ENCODE measurements at places on chromosomes 5 and 9.

GRCh38 chr9:129026442-129027223, 1.5 kb downstream of the SH3GLB2 start:
- peak; percentile 46 for DNase-seq

GRCh38 chr5:20113031-20113715, 125.2 kb upstream of the CDH18 start:
- DNase-seq, result no peak

- DNase-seq, result peak; percentile 38
Measured at GRCh38 chr5:149581931-149582768, 852 bp downstream of the ARHGEF37 start.

- peak; percentile 72 for DNase-seq
Measured at GRCh38 chr9:79524266-79524665, 47.5 kb upstream of the TLE4 start.

GRCh38 chr5:82331557-82331956, 53.4 kb upstream of the RPS23 start:
- no peak for DNase-seq

- no peak for DNase-seq
Measured at GRCh38 chr5:168995024-168995423, 305.9 kb downstream of the SLIT3 start.

DNA sequence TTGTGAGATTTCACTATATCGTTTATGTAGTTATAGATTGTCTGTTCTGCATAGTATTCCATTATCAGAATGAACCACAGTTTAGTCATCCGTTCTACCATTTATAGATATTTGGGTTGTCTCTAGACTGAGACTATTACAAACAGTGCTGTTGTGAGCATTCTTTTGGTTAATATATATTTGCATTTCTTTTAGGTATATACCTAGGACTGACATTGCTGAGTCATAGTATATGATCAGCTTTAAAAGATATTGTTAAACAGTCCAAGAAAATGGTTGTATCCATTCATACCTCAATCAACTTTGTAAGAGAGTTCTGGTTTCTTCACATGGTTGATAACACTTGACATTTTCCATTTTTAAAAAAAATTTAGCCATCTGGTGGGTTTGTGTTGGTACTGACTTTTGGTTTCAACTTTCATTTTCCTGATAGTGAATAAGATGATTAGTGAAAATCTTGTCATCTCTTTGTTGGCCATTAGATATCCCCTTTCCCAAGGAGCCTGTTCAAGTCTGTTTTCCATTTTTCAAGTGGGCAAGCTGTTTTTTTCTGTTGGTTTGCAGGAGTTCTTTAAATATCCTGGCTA, 22.9 kb upstream of the ADAM19 start:
- DNase-seq, result no peak

DNA sequence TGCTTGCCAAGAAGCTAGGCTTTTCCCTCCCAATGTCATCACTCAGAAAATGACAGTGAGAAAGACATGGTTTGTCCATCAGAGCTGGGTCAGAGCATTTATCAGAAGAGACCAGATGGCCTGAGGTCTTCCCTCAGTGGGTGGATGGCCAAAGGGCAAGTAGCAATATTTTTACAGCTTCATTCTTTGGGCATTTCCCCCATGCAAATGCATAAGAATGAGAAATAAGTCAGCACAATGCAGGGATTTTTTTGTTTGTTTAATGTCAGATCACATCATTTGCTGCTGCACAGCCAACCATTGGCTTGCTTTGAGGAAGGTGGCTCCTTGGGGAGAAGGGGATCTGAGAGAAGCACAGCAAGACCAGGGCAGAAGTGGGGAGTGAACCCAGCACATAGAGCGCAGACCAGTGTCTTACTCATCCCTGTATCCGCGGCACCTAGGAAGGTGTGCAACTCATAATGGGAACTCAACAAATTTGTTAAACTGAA, 209.6 kb downstream of the SEMA6A start:
- DNase-seq, result no peak

DNA sequence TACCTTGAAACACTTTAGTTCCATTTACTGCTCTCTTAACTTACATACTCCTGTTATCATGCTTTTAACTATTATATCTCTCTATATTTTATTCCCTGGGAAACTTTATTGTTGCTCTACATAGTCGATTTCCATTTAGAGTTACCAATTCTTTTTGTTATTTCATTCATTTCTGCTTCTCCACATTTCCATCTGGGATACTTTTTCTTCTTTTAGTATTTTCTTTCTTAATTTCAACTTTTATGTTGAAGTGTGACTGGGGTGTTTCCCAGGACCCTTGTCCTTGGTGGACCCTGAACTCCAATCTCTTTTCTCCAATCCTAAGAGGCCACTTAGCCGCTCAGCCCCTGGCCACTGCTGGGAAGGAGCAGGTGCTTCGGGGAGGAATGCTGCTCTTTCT, 36.0 kb downstream of the PSD2 start:
- DNase-seq, result no peak

- DNase-seq, result peak; percentile 86
Measured at GRCh38 chr9:88534456-88535225, at the start of gene NXNL2. NXNL2 (plus strand) TSS chr9:88535178; CDS start chr9:88535435, 257 bp downstream.

DNA sequence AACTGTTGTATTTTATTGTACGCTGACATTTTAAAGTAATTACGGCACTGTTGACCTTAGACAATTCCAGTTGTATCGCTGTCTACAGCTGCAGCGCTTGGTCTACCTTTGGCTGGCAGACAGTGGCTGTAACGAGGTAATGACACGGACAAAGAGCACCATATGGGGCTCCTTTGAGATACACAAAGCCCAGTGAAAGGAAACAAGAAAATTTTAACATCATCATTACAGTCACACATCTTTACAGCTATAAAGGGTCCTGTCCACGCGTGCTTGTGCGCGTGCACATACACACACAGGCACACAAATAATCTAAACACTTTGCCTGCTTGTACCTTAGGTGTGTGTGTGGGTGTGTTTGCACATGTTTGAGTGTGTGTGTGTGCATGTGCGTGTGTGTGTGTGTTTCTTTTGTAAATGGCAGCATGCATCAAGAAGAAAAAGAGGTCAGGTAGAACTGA, 946.0 kb downstream of the NR2F1-AS1 start:
- no peak for DNase-seq

GRCh38 chr5:74261421-74261820, 379.1 kb downstream of the ENC1 start:
- no peak for DNase-seq

GRCh38 chr9:108486831-108487230, 369.0 kb downstream of the ACTL7B start:
- DNase-seq, result peak; percentile 41

DNA sequence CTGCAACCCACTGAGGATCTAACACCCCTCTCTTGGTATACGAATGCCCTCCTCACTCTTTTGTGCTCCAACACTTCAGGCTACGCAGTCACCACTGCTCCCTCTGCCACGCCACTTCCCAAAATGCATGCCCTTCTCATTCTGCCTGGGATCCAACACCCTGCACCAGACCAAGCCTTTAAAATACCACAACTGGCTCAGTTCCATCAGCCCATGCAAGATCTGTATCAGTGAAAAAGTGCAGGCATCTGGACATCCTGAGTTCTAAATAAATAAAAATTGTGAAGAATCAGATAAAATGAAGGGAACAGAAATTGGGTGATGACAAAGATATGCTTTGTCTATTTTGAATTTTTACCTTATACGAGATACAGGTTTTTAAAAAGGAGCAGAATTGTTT, 2.7 kb downstream of the NDUFB6 start:
- DNase-seq, result no peak

- DNase-seq, result no peak
Measured at GRCh38 chr5:130692770-130693169, 472.3 kb downstream of the HINT1 start.

DNA sequence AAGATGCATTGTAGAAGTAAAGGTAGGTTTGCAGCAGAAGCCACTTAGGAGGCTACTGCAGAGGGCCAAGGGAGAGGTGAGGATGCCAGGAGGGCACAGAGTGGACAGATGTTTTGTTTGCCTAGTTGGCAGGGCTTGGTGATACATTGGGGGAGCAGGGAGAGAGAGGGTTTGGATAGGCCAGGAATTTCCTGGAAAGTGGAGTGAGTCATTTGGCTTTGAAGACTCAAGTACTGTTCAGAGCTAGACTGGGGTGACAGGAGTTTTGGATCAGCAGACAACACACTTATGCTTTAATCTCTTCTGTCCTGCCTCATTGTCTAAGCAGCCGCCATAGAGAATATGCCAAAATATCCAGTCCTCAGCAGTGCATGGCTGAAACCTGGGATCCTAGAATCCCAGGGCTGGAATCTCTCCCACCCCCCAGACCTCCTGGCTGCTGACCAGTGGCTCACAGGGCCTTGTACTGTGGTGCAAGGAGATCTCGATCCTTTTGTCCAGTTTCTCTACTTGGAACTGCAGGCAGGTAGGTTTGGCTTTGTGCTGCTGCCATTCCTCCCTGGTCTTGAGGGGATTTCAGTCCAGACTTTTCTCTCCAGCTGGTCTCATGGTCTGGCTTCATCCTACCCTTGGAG, 11.0 kb downstream of the TMEM268 start:
- peak; percentile 73 for DNase-seq

GRCh38 chr5:84248013-84248412, 136.7 kb downstream of the EDIL3 start:
- no peak for DNase-seq

DNA sequence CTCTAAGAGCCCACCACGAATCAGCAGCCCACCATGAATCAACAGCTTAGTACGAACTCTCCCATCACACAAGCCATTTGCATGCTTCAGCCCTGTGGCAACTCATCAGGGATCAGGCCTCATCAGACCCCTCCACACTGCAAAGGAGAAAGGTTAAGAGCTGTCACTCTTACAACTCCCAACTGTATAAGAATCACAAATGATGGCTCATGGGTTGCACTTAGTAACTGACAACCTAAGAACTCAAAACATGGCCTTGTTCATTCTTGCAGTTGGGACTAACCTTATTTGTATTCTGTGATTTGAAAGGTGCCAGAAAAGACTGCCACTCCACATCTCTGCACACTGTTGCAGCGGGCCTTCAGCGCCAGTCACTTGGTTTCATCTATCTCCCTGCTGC, 149.1 kb upstream of the ZNF366 start:
- DNase-seq, result no peak

DNA sequence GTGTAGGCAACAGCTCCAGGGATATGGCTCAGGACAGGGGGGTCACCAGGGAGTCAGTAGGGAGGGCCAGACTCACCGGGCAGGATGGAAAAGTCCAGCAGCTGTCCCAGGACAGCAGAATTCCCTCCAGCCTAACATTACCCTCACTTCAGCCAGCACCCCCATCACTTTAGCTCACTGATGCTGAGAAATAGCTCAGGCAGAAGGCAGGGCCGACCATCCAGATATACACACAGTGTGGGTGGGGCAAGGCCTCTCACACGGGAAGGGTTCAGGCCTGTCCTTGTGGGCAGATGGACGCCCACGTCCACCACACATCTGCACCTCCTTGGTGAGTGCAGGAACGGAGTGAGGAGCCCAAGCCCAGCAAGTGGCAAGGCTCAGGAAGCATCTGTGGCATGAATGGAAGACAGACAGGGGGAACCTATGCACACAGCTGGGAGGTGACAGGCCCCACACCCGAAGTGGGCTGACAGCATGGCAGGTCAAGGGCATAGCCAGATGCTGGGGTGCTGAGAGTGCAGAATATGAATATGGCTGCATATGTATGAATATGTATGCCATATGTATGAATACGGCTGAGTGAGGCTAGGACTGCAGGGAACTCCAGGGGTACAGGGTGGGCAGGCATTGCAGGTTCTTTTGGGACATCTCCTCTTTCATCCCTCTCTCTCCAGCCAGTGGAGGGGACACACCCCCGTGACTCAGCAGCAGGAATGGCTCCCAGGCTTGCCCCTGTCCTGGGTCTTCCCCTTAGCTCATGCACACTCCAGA, 17.0 kb downstream of the BICD2 start:
- DNase-seq, result peak; percentile 65

GRCh38 chr5:170179626-170180025, 53.2 kb upstream of the C5orf58 start:
- no peak for DNase-seq

- DNase-seq, result no peak
Measured at GRCh38 chr5:54637654-54638053, 120.1 kb downstream of the SNX18 start.

DNA sequence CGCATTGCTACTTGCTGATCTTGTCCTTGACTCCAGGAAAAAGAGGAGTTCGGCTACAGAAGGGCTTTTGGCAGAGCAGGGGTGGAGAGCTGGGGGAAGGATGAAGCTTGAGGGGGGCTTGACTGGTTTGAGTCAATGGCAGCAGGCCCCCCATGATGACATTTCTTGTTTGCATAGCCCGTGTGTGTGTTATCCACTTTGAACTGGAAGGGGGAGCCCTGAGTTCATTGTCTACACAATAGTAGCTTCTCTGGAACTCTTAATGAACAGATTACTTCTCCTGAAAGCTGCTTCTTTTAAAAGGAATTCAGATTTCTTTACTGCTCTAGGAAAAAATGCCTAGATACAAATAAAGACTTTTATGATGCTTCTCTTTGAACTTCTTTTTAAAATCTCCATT, 2.3 kb downstream of the IFNB1 start:
- DNase-seq, result no peak

GRCh38 chr9:101371813-101372212, 13.0 kb downstream of the BAAT start:
- no peak for DNase-seq

GRCh38 chr5:103450333-103451061, 112.1 kb downstream of the NUDT12 start:
- peak; percentile 60 for DNase-seq

DNA sequence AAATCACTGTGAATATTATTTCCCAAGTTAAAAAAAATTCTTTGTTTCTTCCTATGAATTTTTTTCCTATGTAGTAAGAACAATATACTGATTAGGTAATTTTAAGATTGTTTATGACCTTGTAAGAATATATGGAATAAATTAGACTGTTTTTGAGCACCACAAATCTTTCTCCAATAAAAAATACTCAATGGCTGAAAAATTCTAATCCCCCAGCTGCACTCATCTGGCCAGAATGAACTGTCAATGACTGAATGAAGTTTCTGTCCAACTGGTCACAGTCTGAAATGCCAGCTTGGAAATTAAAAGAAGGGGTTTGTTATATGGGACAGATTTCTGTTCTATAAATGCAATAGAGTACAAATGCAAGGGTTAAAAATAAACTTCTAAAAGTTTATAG, 569.5 kb upstream of the SEMA6A start:
- DNase-seq, result no peak

DNA sequence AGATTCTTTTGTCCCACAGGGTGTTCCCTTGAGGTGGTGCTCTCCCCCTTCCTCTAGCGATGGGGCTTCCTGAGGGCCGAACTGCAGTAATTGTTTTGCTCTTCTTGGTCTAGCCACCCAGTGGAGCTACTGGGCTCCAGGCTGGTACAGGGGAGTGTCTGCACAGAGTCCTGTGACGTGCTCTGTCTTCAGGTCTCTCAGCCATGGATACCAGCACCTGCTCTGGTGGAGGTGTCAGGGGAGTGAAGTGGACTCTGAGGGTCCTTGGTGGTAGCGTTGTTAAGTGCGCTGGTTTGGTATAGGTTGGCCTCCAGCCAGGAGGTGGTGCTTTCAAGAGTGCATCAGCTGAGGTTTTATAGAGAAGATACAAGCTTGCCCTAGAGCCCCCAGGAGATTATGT, 20.4 kb upstream of the CEP72 start:
- no peak for DNase-seq

- DNase-seq, result no peak
Measured at GRCh38 chr9:426264-426663, 211.6 kb downstream of the DOCK8 start.
